Liver (tissue), 10 donors: ENCODE measurements at places on chromosomes 5 and 9. TPM values are rescaled to one million over a fixed set of nuclear protein-coding genes. Genes with fewer than 3 reads are reported as not detected.

ARHGEF28 gene
- 1.6 TPM for polyA plus RNA-seq

FRMD3 gene
- polyA plus RNA-seq, result 0.16 TPM

ANKRD34B gene
- 0.04 TPM for polyA plus RNA-seq

MEF2C gene
- 2.8 TPM for polyA plus RNA-seq

ADGRV1 gene
- polyA plus RNA-seq, result 8.2 TPM

TEX48 gene
- polyA plus RNA-seq, result not detected

WDR38 gene
- polyA plus RNA-seq, result not detected

TRIM36 gene
- polyA plus RNA-seq, result 0.16 TPM
